ENCODE measurements at places on chromosomes 11 and 22. TPM values are rescaled to one million over a fixed set of nuclear protein-coding genes. Genes with fewer than 3 reads are reported as not detected.

Gene ARVCF
- 191 TPM for total RNA-seq

GRCh38 chr22:36855478-36855877 is 5.3 kb upstream of the NCF4 start:
- no peak for DNase-seq

DNA sequence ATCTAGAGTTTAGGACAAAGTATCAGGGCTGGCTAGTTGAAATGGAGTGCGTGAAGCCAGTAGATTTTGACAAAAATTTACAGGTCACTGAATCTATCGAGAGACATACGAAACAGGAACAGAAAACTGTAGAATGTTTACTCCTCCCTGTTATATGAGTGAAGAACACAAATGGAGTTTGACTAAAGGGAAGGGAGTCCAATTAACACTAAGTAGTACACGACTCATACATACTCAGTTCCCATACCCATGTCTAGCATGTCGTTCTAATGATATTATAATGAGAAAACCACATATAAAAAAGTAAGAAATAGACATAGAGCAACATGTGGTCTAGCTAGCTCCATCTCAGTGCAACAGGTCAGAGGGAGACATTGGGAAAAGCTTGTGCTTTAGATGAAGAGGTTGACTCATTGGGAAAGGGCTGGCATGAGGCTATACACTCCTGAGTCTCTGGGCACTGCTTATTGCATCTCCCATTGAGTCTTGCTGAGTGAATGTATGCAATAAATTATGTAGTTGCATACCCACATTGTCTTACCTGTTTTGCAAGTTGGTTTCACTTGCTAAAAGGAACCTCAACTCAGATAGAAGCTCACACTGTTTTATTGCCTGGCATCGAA is 43.5 kb downstream of the CD44 start:
- DNase-seq: no peak

- DNase-seq: no peak
Measured at GRCh38 chr11:59138643-59139042, 4.0 kb upstream of the FAM111A start.

Gene GNG3
- not detected for total RNA-seq

Data from glomerular endothelial cell (primary cell).